ENCODE measurements at places on chromosomes 16 and 17.

DNA sequence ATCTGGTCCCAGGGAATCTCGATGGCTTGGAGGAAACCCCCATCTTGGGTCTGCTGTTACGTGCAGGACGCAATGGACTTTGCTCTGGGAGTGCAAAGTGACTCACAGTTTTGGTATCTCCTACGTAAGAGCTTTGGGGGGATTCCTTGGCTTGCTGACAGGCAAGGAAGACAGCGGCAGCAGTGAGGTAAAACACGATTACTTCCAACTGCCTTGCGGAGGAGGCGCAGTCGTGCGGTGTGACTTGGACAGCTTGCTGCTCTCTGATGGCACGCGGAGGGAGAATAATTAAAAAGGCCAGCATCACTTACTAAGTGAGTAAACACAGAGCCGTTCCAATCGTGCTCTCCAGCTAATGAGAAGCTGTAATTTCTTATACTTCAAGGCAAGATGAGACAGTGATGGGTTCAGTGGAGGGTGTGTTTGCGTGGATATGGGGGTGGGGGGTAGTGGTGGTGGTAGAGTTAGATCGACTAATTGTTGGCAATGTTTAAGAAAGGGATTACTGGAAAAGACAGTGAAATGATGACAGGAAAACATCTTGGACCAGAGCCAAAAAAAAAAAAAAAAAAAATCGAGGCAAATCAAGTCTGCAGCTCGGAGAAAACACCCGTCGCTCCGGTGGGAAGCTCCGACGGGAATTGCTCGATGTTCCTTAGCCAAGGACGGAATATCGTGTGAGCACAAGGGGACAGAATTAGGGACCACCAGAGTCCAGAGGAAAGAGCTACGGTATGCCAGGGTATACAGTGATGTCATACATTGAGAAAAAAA is 184.8 kb upstream of the ZFHX3 start:
- DNase-seq: peak; percentile 71

GRCh38 chr16:84048270-84048669 is 5.7 kb upstream of the SLC38A8 start:
- no peak for DNase-seq

- DNase-seq: no peak
These were observed 14.4 kb downstream of the GUCY2D start for GRCh38 chr17:8016632-8017424.

GRCh38 chr16:79408355-79408754 is 192.2 kb downstream of the MAF start:
- no peak for DNase-seq

GRCh38 chr17:51032850-51033249 is 87.8 kb downstream of the SPAG9 start:
- DNase-seq: no peak

DNA sequence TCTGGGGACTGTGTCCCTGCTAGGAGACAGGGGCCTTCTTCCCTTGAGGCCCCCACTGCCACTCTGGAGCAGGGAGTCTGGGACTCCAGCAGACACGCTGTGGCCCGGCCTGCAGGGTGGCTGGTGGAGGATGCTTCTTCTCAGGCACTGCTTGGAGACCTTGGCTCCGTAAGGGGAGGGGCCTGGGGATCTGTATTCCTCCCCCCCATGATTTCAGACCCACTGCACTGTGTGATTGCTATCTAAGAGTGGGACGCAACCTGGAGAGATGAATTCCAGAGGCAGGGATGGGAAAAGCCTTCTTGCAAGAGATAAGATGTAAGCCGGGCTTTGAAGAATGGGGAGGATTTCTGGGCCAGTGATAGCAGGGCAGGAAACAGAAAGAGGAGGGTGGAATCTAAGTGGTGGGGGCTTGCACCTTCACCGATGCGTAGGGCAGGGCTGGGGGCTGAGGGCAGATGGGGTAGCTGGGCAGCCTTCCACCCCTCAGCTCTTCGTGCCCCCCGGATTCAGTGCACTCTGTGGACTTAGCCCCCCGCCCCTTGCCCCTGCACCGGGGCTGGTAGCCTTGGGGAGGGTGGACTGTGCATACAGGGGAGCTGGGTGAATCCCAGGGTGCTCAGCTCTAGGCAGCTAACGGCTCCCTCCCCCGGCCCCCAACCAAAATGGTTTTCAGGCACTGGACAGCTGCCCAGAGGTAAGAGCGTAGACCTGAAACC is 5.2 kb upstream of the GSE1 start:
- DNase-seq: no peak

DNA sequence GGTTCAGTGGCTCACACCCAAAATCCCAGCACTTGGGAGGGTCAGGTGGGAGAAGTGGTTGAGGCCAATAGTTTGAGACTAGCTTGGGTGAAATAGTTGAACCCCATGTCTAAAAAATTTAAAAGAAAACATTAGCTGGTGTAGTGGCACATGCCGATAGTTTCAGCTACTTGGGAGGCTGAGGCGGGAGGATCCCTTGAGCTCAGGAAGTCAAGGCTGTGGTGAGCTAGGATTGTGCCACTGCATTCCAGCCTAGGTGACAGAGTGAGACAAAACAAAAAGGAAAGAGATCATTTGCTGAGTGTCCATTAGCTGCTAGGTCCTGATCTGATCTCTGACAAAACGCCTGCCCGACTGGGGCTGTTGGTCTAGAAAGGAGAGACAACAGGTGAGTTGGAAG is 14.1 kb upstream of the DBNDD1 start:
- no peak for DNase-seq

GRCh38 chr16:83979441-83979840 is 11.4 kb downstream of the NECAB2 start:
- DNase-seq: no peak

DNA sequence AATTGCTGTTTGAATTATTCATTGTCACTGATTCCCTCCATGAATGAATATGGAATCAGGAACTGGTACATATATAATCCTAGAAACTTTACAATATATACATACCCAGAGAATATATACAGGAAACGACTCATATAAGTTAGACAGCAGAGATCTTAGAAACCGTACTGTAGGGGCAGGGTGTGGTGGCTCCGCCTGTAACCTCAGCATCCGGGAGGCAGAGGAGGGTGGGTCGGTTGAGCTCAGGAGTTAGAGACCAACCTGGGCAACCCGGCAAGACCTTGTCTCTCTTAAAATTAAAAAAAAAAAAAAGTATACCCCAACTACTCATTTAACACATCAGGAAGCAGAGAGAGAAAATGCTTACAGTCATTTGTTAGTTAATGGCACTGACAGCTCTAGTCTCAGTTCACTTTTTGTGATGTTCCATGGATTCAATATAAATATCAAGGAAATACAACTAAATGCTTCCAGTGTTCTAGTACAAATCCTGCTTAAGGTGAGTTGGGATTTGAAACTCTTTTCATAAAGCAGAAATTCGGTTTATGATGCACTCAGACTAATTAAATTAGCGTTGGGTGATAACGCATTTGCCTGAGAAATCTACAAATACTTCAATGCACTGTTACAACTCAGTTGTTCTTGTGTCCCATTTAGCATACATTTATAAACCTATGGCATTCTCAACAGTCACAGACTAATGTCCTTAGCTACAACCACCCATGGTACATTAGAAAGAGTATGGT is 5.6 kb downstream of the GLG1 start:
- no peak for DNase-seq

- no peak for DNase-seq
These were observed 29.8 kb upstream of the RASD1 start for GRCh38 chr17:17525956-17526355.

DNA sequence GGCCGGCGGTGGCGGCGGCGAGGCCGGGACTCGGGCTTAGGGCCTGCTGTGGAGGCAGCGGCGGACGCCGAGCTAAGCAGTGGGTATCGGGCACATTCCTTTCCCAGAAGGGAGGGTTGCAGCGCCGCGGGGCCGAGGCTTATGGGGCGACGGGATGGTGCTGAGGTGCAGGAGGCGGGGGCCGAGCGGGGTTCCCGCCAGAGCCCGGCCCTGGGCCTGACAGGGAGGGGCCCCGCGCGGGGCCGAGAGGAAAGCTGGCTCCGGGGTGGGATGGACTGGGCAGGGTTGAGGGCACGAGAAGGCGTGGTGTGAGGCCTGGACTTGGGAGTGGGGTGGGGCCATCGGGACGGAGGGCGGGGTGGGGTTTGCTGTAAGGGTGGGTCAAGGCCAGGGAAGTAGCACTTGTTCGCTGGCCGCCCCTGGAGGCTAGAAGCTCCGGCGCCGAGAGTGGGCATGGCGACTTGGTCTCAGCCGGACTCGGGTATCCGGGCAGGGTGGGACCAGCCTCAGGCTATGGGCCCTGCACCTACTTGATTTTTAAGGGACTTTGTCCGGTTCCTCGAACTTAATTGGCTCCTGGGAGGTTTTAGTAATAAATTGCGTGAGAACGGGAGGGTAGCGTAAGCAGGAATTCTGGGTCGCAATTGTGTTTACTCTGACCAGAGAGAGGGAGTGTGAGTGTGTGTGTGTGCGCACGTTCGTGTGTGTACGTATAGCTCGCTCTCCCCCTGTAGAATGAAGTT is 396 bp downstream of the NFE2L1 start:
- no peak for DNase-seq

DNA sequence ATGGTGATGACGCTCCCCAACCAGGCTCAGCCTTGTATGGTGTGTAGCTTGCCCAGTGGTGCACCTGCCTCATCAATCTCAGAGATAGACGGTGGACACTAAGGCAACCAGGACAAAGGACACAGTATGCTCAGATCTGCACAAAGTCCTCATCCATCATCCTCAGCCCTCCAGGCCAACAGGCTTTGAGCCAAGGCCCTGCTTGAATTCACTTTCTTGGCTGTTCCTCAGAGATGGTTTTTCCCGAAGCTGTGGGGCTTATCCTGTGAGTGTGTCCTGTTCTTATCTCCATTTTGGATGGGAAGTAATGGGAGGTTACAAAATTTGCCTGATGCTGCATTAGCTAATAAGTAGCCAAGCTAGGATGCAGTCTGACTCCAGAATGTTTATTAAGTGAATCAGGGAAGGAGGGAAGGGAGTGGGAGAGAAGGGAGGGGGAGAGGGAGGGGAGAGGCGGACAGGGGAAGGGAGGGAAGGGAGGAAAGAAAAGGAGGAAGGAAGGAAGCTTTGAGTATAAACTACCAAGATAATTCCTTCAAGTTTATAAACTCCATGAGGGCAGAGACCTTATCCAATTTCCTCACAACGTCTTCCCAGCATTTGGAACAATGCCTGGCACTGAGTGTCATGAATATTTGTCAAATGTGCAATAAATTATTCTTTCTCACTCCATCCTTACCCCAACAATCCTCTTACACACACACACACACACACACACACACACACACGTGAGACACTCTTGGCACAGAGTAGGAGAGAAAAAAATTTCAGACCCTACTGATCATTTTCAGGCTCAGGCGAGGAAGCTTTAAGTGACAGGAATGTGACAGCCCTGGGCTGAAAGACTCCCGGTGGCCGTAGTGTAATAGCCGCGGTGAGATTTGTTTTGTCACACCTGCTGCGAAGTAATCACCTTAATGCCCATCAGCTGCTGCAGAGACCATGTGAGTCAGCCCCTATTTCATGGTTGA is 84.3 kb downstream of the BMERB1 start:
- no peak for DNase-seq

- peak; percentile 7 for DNase-seq
These were observed 31.1 kb upstream of the COX10 start for GRCh38 chr17:14038206-14038605.
